NT2/D1 (cell line): ENCODE measurements at places on chromosomes 4 and X.

GRCh38 chrX:149494844-149495565 lies 10.1 kb downstream of the IDS start:
- no peak for DNase-seq

DNA sequence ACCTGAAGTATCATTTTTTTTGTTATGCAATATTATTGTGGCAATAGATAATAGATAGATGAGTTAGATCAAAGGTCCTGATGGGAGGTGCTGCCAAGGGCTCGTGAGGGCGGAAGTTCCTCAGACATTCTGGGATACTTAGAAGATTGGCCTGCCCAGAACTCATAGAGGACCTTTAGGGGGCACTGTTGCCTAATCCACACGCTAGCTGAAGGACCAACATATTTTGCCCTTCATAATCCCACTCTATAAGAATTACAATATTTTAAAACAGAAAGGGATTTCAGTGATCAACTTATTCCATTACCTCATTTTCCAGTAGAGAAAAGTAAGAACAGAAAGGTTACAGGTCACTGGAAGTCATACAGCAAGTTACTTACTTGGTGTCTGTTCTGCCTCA lies 22.9 kb upstream of the COX7B2 start:
- peak; percentile 22 for DNase-seq

- DNase-seq, result no peak
Observed at GRCh38 chr4:181659202-181659601, 584.0 kb upstream of the TENM3 start.

- no peak for DNase-seq
Observed at GRCh38 chrX:118961866-118962560, 12.4 kb upstream of the LONRF3 start.

- DNase-seq, result no peak
Observed at GRCh38 chrX:129549124-129549523, 9.1 kb downstream of the OCRL start.

DNA sequence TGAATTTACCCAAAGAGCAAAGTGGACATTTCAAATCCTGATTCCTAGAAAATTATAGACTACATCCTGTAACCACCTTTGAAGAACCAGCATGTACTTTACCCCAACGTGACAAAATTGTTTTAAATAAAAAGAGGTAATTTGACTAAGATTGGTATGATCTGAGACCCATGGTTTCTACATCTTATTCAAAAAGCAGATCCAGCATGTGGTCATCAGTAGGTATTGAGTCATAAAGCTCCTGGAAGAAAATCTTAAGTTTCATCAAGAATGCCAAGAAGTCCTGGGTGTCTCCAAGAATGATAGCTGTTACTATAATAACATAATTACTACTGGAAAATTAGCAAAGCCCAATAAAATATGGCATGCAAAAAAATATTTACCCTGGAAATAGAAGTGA lies 61.8 kb downstream of the NFKB1 start:
- no peak for DNase-seq

GRCh38 chr4:114279066-114279465 lies 299.6 kb upstream of the ARSJ start:
- no peak for DNase-seq

DNA sequence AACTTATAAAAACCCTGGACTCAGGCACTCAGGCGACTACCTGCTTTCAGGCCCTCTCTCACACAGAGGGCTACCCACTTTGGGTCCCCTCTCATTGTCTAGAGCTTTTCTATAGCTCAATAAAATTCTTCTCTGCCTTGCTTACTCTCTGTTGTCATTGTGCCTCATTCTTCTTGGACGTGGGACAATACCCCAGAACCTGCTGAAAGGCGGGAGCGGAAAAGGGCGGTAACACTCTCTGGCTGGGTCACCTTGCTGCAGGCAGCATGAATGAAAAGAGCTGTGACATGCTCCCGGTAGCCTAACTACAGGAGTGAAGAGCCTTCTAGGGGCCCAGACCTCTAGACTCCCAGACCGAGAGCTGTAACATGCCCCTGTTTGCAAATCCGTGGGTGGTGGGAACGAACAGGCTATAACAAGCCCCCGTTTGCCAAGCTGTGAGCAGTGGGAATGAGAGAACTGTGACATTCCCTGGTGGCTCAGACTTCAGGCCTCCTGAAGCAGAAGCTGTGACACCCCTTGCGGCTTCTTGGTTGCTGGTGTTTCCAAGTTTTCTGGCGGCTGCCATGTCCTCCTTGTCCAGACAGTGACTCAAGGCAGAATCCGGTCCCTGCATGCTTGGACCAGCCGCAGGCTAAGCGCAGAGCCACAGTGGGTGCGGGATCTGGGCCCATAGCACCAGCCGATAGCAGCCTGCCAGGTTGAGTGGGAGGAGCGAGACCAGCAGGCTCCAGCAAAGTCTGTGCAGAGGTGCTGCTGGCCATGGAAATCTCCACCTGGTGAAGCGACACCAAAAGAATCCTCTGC lies 684.6 kb downstream of the ARAP2 start:
- DNase-seq, result no peak

DNA sequence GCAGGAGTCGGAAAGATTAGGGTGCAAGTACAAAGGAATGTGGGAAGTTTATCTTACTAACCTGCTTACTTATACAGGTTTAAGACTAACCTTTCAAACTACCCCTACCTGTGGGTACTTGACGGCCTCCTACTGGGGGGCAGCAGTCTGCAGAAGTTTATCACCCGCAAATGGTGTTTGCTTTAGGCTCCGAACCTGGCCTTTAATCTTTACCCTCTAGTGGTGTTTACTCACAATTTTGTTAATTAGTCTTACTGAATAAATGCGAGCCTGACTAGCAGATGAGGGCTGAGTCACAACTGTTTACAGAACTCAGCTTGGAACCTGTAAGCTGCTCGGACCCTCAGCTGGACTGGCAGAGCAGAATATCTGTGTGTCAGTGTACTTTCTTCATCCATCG lies 204.2 kb upstream of the GPRIN3 start:
- DNase-seq, result no peak

DNA sequence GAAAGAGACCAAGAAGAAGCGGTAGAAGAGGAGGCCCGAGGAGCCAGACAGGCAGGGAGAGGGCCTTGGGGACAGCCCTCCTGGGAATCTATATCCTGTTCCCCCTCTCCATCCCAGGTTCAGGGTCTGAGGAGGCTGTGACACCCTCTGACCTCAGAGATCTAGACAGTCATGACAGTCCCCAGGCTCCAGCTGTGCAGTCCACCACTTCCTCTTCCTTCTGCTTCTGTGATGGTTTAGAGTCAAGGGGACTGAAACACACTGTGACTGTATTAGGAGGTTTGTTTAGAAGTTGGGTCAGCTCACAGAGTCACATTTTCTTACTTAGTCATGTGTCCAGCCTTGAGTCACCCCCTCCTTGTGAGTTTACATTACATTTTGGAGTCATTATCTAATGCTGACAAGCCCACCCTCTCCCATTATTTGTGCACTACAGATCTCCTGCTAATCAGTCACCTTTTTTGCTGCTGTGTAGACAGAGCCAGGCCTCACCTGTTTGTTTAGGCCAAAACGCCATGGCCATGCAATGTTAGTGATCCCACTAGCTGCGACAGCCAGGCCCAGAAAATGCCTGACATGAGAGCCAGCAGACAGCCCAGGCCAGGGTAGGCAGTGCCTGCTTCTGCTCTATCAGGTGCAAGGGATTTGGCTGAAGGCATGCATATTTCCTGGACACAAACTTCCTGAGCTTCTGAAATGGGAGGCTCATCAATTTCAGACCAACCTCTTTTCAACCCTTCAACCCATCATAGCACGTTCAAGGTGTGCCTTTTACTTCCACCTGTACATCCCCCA lies 26.0 kb downstream of the MANBA start:
- no peak for DNase-seq

GRCh38 chr4:130147641-130148040 lies 1051.7 kb downstream of the C4orf33 start:
- peak; percentile 30 for DNase-seq

GRCh38 chrX:75156531-75156945 lies 455 bp upstream of the ABCB7 start:
- DNase-seq, result no peak

DNA sequence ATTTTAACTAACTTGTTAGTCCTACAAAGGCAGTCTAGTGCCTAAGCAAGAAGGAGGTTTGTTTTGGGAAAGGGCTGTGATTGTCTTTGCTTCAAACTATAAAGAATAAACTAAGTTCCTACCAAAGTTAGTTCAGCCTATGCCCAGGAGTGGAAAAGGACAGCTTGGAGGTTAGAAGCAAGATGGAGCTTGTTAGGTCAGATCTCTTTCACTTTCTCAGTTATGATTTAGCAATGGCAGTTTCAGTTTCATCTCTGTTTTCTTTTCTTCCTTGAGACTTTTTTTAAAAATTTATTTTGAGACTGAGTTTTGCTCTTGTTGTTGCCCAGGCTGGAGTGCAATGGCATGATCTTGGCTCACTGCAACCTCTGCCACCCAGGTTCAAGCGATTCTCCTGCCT lies 82.9 kb upstream of the NLGN4X start:
- DNase-seq, result no peak

DNA sequence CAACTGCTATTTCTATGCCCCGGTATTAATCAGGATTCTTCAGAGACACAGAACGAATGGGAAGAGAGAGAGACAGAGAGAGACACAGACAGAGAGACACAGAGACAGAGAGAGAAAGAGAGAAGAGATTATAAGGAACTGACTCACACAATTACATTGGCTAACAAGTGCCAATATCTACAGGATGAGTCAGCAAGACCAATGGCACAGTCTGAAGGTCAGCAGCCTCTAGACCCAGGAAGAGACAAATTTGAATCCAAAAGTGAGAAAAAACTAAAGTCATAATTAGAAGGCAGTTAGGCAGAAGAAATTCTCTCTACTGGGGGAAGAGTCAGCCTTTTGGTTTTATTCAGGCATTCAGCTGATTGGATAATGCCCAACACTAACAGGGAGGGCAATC lies 187.3 kb downstream of the MAB21L2 start:
- DNase-seq, result no peak

- no peak for DNase-seq
Observed at GRCh38 chr4:39363773-39364393, 2.3 kb downstream of the RFC1 start.

- no peak for DNase-seq
Observed at GRCh38 chr4:172584816-172585215, 583.8 kb upstream of the GALNT7 start.

GRCh38 chr4:94722748-94723147 lies 35.0 kb upstream of the BMPR1B start:
- no peak for DNase-seq

GRCh38 chr4:44740201-44740600 lies 13.8 kb upstream of the GNPDA2 start:
- DNase-seq, result no peak

- DNase-seq, result no peak
Observed at GRCh38 chr4:152659806-152660205, 20.0 kb downstream of the TMEM154 start.

DNA sequence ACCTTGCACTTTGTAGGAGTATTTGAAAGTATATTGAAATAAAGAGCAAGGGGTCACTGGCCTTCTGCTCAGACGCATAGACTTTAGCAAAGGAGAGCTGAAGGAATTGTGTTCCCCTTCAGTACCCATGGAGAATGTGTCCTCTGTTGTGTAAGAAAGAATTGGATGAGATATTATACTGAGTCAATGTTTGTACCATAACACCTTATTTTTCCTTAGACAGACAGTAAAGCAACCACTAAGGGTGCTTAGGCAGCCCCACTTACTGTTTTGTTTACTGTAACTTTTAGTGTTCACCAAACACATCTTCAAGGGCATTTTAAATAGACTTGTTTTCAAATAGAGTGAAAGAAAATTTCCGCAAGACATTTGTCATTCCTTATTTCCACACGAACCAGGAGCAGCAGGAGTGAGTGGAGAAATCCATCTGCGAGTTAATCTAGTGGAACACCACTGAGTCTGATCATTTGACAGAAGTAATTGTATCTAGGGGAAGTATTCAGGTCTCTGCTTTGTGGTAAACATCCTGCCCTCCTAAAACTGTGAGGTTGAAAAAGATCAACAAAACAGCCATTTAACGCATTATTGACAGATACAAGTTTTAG lies 89.5 kb downstream of the SLIT2 start:
- DNase-seq, result no peak

- no peak for DNase-seq
Observed at GRCh38 chrX:15749642-15750610, 11.9 kb downstream of the CA5B start.

DNA sequence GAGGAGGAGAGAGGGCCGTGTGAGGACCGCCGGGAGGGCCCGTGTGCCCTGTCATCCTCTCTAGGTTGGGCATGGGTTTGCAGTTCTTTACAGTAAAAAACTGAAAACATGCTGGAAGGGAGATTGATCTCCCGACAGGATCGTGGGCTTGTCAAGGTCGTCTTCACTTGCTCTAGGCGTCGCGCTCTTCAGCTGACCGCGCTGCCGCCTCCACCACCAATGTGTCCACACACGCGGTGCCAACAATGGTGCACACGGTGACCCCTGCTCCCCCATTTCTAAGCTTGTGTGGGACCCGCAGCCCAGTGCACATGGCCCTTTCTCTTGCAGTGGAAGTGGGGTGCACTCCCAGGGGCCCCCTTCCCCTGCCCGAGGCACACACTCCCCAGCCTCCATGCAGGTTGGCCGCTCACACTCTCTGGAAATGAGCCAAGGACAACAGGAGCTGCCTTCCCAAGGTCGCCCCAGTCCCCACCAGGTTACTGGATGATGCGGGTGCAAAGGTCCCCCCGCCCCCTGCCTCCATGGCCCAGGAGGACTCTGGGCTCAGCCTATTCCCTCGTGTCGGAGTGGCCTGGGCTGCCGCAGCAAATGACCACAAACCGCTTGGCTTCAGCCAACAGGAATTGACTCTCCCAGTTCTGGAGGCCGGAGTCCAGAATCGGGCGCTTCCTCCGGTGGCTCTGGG lies 1.7 kb upstream of the ZFP92 start:
- DNase-seq, result no peak

- DNase-seq, result no peak
Observed at GRCh38 chrX:10159145-10159468, 2.3 kb downstream of the CLCN4 start.

DNA sequence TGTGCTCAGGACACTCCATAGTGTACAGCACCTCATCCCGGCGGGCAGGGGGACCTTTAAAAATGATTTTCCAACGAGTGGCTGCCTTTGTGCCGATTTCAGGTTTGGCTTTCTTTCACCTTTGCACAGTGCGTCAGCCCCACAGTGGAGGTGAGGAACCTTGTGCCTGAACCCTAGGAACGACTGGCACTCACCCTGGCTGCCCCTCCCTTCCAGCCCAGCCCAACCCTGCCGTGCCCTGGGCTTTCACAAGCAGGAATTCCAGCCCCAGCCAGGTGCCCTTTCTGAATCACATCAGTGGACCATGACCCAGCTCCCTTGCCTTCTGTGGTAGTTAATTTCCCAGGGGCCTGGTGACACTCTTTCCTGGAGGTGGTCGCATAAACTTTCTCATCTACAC lies 1.3 kb downstream of the TMEM164 start:
- no peak for DNase-seq

GRCh38 chrX:38117485-38117884 lies 103.2 kb downstream of the SRPX start:
- DNase-seq, result no peak
